Mesothelial cell of epicardium (in vitro differentiated cells): ENCODE measurements at places on chromosomes 1 and 21.

DNA sequence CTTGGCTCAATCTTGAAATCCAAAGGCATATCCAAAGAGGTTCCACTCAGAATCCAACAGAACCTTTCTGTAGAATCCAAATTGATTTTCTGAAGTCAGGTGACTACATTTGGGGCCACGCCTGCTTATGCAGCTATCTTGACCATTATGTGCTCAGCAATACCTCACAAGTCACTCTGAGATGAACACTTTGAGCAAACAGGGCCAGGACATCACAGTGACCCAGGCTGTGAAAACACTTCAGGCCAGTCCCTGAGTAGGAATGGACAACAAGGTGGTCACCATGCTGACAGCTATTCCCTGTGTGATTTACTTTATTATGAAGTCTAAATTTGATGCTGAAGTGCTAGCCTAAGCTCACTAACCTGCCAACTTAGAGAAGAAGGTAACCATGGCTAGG lies at the start of gene AKNAD1:
TSS of gene AKNAD1 (minus strand) at position 101 of the 400 bp plus-strand sequence. CDS start 4,430 bp downstream, outside the sequence.
- no peak for DNase-seq

DNA sequence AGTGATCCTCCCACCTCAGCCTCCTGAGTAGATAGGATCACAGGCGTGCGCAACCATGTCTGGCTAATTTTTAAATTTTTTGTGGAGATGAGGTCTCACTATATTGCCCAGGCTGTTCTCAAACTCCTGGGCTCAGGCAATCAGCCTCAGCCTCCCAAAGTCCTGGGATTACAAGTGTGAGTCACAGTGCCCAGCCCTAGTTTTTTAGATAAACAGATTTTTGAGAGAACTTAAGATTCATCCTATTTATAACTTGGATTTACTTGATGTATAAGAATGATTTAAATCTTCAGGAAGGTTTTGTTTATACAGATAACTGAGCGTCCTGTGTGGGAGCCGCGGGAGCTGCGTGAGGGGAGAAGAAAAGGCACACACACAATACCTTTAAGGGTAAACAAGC lies 26.2 kb downstream of the HEYL start:
- DNase-seq: no peak

DNA sequence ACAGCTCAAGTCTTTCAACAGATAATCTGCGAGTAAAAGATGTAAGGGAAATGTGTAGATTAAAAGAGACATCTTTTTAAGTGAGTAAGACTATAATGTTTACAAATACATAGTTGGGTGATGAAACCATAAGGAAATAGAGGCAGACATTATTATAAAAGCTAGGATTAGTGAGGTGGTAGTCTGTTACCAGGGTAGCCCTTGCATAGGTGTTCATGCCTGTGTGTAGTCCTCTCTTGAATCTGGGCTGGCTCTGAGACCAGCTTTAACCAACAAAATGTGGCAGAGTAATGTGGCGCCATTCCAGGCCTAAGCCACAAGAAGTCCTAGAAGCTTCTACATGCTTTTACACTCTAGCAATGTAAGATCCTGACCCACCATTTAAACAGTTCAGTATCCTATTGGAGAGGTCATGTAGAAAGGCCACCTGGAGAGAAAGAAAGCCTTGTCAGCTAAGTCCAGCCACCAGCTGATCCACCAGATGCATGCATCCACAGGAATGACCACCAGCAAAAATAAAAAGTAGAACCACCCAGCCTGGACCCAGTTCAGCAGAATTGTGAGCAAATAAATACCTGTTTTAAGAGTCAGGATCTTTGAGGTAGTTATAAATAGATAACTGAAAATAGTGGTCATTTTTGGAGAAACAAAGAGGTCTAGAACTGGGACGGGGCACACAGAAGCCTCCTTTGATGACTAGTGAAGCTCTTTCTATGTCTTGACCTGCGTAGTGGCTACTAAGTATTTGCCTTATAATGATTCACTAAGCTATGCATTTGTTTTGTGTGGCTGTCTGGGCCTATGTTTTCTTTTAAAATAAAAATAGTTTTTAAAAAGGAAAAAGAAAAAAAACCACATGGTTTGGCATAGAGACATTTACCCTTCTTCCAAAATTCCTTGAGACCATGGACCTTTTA lies 8.1 kb downstream of the NIBAN1 start:
- DNase-seq: no peak

DNA sequence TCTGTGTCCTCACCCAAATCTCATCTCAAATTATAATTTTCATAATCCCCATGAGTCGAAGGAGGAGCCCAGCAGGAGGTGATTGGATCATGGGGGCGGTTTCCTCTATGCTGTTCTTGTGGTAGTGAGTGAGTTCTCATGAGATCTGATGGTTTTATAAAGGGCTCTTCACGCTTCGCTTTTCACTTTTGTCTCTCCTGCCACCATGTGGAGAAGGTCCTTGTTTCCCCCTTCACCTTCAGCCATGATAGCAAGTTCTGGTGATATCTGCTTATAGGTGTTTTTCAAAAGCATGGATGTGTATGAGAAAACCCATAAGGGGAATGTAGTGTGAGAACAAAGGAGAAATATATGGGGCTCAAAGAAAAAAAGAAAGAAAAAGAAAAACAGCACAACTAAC lies 405.9 kb upstream of the RGS18 start:
- DNase-seq: no peak

DNA sequence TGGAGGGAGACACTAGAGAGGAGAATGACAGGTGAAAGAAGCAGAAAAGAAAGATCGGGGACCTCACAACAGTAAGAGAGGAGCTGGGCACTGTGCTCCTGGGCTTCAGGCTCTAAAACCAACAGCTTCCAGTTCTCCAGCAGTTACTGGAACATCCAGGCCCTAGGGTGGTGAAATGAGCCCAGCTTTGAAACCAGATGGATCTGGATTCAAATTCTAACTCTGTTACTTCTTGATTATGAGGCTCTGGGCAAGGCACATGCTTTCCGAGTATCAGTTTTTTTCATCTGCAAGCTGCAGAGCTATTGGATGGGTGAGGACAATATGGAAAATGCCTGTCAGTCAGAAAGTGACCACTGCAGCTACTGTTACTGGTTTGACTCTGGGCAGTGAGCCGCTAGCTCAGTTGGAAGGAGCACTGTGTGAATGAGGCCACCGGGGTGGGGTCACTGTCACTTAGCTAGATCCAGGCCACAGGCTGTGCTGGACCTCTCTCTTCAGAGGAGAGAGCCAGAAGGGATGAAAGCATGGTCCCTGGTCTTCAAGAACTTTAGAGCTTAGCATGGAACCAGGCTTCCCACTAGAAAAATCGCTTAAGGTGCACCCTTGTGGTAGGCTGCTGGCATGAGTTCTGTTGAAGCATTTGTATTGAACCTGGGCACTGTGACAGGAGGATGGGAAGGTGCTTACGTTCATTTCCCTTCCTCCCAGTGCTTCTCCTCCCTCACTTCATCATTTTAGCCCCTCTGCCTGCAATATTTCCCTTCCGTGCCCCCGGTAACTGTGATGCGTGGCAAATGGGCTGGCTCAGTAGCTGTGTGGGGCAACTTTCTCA lies 12.2 kb downstream of the PLEKHO1 start:
- no peak for DNase-seq

GRCh38 chr21:42110691-42111469 lies 39.8 kb downstream of the UMODL1 start:
- no peak for DNase-seq

DNA sequence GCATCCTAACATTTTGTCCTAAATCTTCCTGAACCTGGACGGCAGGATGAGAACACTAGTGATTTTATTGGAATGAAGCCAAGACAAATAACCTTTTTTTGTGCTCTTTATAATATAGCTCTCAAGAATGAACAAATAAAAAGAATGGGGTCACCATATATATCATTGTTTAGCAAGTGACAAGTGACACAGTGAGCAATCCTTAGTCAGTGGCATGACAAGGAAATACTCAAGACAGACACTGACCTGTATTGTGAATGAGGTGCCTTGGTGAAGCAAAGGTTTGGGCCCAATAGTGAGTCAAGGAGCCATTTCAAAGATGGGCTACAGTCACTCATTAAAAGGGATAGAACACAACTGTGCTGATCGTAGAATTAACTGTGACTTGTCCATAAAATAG lies 35.7 kb downstream of the PTGFR start:
- no peak for DNase-seq

GRCh38 chr1:215397843-215398242 lies 169.3 kb upstream of the KCTD3 start:
- DNase-seq: no peak

GRCh38 chr1:44842862-44843655 lies at the start of gene PTCH2:
PTCH2 (minus strand) TSS chr1:44843253; CDS start chr1:44842932, 321 bp downstream.
- DNase-seq: peak; percentile 76

GRCh38 chr21:39384674-39385298 lies 35.9 kb upstream of the HMGN1 start:
- DNase-seq: no peak

GRCh38 chr1:46425726-46426125 lies 31.6 kb downstream of the FAAH start:
- DNase-seq: no peak

GRCh38 chr21:17501107-17502006 lies 11.5 kb upstream of the CXADR start:
- DNase-seq: no peak

- no peak for DNase-seq
Measured at GRCh38 chr1:35962952-35963351, 32.0 kb downstream of the AGO3 start.

GRCh38 chr1:231774719-231775335 lies 148.2 kb downstream of the DISC1 start:
- no peak for DNase-seq

- no peak for DNase-seq
Measured at GRCh38 chr1:92804721-92805201, 19.9 kb upstream of the EVI5 start.

- DNase-seq: no peak
Measured at GRCh38 chr1:107895403-107896191, 69.4 kb downstream of the VAV3 start.

- no peak for DNase-seq
Measured at GRCh38 chr1:61674221-61674620, 50.7 kb downstream of the TM2D1 start.

DNA sequence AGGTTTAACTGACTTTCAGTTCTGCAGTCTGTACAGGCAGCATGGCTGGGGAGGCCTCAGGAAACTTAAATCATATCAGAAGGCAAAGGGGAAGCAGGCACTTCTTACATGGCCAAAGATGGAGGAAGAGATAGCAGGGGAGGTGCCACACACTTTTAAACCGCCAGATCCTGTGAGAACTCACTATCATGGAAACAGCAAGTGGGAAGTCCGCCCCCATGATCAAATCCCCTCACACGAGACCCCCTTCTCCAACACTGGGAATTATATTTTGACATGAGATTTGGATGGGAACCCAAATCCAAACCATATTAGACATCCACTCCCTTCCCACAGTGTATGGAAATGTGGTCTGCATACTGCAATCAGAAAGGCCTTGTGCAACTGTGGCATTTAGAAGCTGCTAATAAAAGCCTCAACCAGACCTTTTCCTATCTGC lies 148.2 kb downstream of the FCRL5 start:
- no peak for DNase-seq

DNA sequence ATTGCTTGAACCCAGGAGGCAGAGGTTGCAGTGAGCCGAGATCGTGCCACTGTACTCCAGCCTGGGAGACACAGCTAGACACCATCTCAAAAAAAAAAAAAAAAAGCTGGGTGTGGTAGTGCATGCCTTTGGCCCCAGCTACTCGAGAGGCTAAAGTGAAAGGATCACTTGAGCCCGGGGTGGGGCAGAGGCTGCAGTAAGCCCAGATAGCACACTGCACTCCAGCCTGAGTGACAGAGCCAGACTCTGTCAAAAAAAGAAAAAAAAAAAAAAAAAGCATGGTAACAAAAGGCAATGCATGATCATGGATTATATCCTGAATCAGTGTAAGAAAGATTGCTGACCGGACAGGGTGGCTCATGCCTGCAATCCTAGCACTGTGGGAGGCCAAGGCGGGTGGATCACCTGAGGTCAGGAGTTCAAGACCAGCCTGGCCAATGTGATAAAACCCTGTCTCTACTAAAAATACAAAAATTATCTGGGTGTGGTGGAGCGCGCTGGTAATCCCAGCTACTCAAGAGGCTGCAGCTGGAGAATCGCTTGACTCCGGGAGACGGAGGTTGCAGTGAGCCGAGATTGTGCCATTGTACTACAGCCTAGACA lies 76.3 kb downstream of the RUSC1 start:
- no peak for DNase-seq

GRCh38 chr1:153968000-153968363 lies 280 bp downstream of the CREB3L4 start:
- DNase-seq: no peak

DNA sequence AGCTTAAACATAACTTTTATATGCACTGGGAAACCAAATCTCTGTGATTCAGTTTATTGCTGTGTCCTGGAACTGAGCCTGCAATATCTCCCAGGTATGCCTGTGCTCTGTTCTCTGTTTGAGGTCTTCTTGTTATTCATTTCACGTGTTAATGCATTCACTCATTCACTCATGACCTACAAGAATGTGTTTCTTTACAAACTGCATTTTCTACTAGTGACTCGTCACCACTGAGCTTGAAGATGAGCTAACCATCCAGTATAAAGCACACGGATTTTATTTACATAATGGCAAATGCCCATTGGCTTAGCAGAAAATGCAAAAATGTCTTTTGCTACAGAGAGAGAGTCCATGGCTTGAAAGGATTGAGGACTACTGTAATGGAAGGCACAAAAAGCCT lies 75.0 kb upstream of the DUSP10 start:
- DNase-seq: no peak

- DNase-seq: no peak
Measured at GRCh38 chr1:51780927-51781326, 97.6 kb downstream of the NRDC start.

- DNase-seq: no peak
Measured at GRCh38 chr1:184517130-184517529, 130.3 kb downstream of the C1orf21 start.

DNA sequence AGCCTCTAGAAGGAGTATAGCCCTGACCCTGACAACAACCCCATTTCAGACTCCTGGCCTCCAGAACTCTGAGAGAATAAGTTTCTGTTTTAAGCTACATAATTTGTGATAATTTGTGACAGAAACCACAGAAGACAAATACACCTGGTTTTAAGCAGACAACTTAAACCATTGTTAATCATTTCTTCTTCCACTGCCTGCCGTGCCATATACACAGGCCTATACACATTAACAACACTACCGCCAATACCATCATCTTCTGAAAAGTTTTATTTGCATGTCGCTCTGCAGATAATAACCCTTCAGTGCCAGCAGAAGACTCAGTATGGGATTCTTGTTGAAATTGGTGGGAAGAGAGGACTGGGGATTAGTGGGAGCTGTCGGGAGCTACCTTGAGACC lies 39.9 kb upstream of the KRTAP19-8 start:
- DNase-seq: no peak

- peak; percentile 47 for DNase-seq
Measured at GRCh38 chr1:166884040-166884642, 8.1 kb upstream of the TADA1 start.

GRCh38 chr1:118977600-118977999 lies 10.5 kb downstream of the TBX15 start:
- DNase-seq: no peak

- no peak for DNase-seq
Measured at GRCh38 chr1:2098839-2099785, 48.9 kb downstream of the PRKCZ start.
